Fibroblast of mammary gland (primary cell): ENCODE measurements at places on chromosomes 2 and 18.
A peak's percentile ranks its signal among the peaks of the same experiment; 100 is the strongest.

GRCh38 chr2:144083211-144083610, 436.7 kb downstream of the ZEB2 start:
- DNase-seq = peak; percentile 86

DNA sequence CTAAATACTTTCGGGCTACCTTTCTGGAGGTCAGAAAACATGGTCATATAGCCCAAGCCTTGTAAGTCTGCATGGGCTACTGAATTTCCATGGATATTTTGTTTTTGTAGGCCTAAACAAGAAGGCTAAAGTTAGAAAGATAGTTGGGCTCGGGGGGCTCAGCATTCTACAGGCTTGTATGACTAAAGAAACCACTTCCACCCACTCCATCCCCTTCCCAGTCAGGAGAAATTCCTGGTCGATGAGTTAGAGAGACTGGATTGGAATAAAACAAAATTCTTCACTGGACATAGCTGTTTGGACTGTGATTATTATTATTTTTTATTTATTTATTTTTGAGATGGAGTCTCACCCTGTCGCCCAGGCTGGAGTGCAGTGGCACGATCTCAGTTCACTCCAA, 539.4 kb upstream of the TNP1 start:
- DNase-seq = peak; percentile 64

- DNase-seq = no peak
These were observed 2.7 kb upstream of the EFEMP1 start for GRCh38 chr2:55926246-55926645.

- peak; percentile 57 for DNase-seq
These were observed 3.4 kb downstream of the KLF7 start for GRCh38 chr2:207162316-207162715.

DNA sequence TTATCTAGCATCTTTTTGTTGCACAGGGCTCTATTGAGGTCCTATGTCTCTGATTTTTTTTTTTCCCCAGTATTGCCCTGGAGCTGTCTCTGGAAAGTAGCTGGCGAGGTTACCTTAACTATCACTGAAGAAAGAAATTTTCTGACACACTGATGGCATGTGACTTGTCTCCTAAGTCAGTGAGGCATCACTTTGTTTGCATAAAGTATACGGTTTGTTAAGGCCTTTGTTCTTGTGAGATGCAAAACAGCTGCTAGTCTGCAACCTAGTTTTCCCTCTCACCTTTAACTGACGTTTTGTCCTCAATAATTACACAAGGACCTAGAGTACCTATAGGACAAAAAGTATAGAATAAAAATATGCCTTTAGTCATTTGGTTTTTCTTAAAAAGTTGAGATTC, 41.8 kb downstream of the UBXN4 start:
- DNase-seq = no peak

GRCh38 chr2:70807102-70807827, 13.1 kb downstream of the CLEC4F start:
- DNase-seq = no peak

GRCh38 chr18:54916507-54916906, 42.8 kb downstream of the CCDC68 start:
- no peak for DNase-seq

DNA sequence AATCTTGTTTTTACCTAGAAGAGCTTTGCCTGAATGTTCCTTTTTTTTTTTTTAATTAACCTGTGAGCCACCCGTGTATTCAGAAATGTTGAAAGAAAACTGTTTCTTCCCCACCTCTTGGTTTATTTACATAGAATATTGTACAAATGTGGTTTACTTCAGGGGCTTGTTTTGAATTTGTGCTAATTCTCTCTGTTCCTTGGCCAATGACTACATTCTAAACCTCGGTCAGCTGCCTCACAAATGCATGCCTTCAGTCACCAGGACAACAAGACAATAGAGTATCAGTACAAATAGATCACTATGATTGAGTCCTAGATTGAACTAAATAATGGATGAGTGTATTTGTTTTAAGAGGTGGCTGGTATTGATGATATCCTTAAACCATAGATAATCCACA, 36.0 kb downstream of the AGFG1 start:
- peak; percentile 11 for DNase-seq

- peak; percentile 54 for DNase-seq
These were observed 17.2 kb upstream of the ASXL3 start for GRCh38 chr18:33560686-33561370.

- no peak for DNase-seq
These were observed 13.2 kb downstream of the SERPINE2 start for GRCh38 chr2:224025874-224026273.

DNA sequence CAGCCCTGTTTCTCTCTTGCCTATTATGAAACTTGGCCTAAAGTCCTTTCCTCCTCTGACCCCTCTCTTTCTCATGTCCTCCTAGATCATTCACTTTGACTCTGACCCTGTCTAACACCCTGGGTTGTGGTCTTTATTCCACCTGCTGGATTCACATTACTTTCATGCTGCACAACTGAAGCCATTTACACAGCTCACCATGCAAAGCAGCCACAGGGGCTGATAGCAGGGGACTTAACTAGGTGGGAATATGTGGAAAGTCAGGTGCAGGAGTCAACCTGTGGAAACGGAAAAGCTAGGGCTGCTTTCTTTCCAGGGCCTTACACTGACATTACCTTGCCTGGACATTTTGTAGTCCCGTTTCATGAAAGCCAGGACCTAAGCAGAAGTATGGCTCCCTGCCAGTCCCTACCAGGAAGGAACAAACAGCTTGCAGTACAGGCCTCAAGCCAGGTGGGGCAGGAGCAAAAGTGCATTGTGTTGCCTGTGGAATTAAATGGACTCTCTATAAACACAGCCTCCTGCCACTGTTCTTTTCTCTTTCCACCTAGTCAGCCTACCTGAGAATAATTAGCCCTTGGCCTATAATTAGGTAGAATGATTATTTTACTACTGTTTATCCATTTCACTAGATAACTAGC, 11.8 kb downstream of the MAPRE3 start:
- peak; percentile 48 for DNase-seq

DNA sequence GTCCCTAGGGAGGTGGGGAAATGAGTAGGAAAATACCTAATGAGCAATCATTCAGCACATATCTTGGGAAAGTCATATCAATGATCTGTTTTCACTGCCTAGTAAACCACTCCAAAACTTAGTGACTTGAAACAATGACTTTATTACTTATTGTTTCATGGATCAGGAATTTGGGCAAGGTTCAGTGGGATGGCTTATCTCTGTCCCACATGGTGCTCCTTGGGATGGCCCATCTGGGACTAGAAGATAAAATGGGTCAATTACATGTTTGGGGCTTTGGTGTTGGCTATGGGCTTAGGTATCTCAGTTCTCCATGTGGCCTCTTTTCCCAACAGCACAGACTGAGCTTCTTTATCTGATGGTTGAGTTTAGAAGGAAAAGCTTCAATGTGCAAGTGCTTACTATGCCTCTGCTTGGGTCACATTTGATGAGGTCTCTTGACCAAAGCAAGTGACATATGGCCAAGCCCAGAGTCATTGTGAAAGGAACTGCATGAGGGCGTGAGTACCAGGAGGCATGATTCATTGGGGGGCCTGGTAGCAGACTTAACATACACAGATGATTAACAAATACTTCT, 218.1 kb upstream of the TNP1 start:
- DNase-seq = peak; percentile 57

GRCh38 chr2:27810455-27810854, 38.9 kb downstream of the MRPL33 start:
- DNase-seq = no peak
